Endodermal cell (in vitro differentiated cells): ENCODE measurements at places on chromosomes 11 and 22.

- peak; percentile 41 for DNase-seq
- no peaks in the 10 kb centered on the region for H3K36me3 ChIP-seq
- no peaks in the 10 kb centered on the region for H3K27me3 ChIP-seq
- H3K27ac ChIP-seq: no peak overlapping the region
- no peak overlapping the region for H3K4me3 ChIP-seq
Observed at GRCh38 chr11:118058311-118059245, 18.3 kb upstream of the TMPRSS4 start.

DNA sequence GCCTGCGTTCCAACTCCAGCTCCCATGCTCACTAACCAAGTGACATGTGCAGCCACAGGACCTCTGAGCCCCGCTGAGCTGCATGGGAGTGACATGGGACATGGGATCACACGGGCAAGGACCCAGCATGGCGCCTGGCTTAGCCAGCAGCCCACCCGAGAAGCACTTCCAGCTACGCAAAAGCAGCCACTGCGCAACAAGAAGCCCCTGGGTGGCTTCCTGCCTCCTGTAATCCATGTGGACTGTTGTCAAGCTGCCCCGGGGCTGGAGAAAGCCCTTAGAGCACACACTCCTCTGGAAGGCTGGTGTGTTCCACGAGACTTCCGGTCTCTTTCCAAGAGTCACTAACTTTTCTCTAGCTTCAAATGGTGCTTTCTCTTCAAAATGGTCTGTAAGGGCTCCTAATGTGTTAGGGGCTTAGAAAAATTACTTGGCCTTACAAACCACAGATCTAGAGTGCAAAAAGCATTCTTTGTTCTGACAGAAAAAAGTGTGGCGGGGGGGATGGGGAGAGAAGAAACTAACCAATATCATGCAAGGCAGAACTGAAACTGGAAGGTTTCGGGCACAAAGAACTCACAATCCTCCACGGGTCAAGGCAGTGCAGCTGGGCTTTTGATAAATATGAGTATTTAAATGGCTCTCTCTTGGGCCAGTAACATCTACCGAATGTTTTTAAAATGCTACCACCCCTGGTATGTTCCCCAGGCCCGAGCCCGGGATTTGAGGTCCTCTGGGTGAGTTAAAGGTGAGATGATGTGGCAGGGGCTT lies 5.5 kb downstream of the C11orf24 start:
- H3K27me3 ChIP-seq: no peaks in the 10 kb centered on the region
- H3K36me3 ChIP-seq: peaks cover 50% of the 10 kb centered on the region
- DNase-seq: no peak

GRCh38 chr11:74630043-74630442 lies 37.7 kb downstream of the POLD3 start:
- H3K36me3 ChIP-seq: peaks cover 70% of the 10 kb centered on the region
- H3K4me3 ChIP-seq: no peak overlapping the region
- H3K4me1 ChIP-seq: no peaks in the 10 kb centered on the region
- no peaks in the 10 kb centered on the region for H3K27me3 ChIP-seq
- no peak for DNase-seq

DNA sequence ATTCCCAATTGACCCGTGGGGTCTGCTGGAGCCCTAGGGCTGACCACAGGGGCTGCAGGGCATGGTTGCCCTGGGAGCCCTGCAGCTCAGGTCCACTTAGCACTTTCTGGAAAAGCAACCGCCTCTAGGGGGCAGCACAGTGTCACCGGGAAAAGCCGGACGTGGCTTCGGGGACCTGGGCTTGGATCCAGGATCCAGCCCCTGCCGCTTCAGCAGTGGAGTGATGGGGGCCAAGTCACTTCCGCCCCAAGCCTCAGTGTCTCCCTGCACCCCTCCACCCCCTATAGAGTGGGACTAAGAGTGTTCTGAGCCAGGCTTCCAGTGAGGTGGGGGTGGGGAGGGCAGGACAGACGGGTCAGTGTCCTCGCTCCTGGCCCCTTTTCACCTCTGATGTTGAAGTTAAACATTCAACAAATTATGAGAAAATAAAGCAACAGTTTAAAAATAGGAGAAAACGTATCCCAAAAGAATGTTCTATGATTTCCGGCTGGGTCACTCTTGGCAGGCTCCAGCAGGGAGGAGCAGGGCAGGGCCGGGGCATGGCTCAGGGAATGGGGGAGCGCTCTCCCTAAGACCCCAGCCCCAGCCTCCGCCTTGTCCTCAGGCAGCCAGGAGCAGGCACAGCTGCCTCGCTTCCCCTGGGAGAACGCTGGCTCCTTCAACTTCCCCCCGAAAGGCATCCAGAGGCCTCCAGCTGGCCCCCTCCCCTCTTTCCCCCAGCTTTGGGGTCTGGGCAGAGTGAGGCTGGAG lies 96.5 kb upstream of the FGF3 start:
- H3K36me3 ChIP-seq: no peaks in the 10 kb centered on the region
- H3K4me1 ChIP-seq: no peaks in the 10 kb centered on the region
- H3K27ac ChIP-seq: no peak overlapping the region

DNA sequence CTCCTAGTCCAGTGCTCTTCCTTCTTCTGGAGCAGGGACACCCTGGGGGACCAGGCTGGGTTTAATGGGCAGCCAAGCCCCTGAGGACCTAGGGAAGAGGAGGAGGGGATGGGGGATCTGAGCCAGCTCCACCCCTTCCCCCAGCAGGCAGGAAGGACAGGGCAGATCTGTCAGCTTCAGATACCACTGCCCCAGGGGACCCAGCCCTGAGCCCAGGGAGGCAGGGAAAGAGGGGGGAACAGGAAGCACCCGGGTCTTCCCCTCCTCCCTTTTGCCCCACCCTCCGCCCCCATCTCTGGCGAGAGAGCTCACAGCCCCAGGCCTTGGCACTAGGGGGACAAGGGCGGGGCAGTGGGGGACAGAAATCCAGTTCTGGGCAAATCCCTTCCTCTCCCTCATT lies 11.7 kb upstream of the SOX10 start:
- H3K4me1 ChIP-seq: peaks cover 4% of the 10 kb centered on the region

DNA sequence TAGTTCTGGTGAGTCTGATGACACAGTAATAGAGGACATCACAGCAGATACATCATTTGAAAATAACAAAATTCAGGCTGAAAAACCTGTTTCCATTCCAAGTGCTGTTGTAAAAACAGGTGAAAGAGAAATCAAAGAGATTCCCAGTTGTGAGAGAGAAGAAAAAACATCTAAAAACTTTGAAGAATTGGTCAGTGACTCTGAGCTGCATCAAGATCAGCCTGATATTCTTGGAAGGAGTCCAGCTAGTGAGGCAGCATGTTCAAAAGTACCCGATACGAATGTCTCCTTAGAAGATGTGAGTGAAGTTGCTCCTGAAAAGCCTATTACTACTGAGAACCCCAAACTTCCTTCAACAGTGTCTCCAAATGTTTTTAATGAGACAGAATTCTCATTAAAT lies 38.7 kb downstream of the RTN3 start:
- H3K27me3 ChIP-seq: no peaks in the 10 kb centered on the region
- peaks cover 20% of the 10 kb centered on the region for H3K36me3 ChIP-seq
- no peaks in the 10 kb centered on the region for H3K4me1 ChIP-seq
- H3K27ac ChIP-seq: no peak overlapping the region
- no peak for DNase-seq
- no peak overlapping the region for H3K4me3 ChIP-seq

DNA sequence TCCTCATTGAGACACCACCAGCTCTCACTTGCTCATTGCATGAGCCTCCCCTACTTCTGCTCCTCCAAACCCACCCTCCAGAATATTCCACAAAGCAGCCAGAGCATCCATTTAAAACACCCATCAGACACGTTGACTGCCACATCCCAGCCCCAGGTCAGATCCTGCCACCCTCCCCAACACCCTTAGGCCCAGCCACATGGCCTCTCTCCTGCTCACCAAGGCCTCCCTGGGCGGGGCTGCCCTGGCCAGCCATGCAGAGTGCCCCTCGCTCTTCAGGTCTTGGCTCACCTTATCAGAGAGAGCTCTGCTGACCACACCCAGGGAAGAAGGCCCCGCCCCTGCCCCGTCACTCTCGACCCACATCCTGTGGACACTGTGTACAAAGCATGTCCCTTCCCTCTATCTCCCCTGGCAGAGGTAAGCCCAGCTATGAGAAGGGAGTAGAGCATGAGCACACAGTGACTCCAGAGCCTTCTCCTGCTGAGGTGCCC lies 106.8 kb downstream of the MICAL3 start:
- DNase-seq: no peak
- no peak overlapping the region for H3K4me3 ChIP-seq
- H3K27ac ChIP-seq: no peak overlapping the region
- H3K4me1 ChIP-seq: peaks cover 9% of the 10 kb centered on the region
- H3K36me3 ChIP-seq: no peaks in the 10 kb centered on the region
- H3K27me3 ChIP-seq: no peaks in the 10 kb centered on the region

- peaks cover 11% of the 10 kb centered on the region for H3K36me3 ChIP-seq
- no peaks in the 10 kb centered on the region for H3K27me3 ChIP-seq
- H3K4me1 ChIP-seq: no peaks in the 10 kb centered on the region
- no peak for DNase-seq
Observed at GRCh38 chr11:33753304-33753967, 17.2 kb upstream of the CD59 start.

GRCh38 chr11:122737951-122738693 lies 82.6 kb downstream of the UBASH3B start:
- no peak for DNase-seq
- peaks cover 15% of the 10 kb centered on the region for H3K27me3 ChIP-seq
- no peak overlapping the region for H3K4me3 ChIP-seq
- peaks cover 5% of the 10 kb centered on the region for H3K4me1 ChIP-seq
- no peak overlapping the region for H3K27ac ChIP-seq

GRCh38 chr11:77035039-77035438 lies 841 bp downstream of the B3GNT6 start:
- no peak for DNase-seq
- H3K4me3 ChIP-seq: no peak overlapping the region
- peaks cover 19% of the 10 kb centered on the region for H3K27me3 ChIP-seq

- H3K4me1 ChIP-seq: peaks cover 3% of the 10 kb centered on the region
- no peak overlapping the region for H3K27ac ChIP-seq
- peaks cover 8% of the 10 kb centered on the region for H3K27me3 ChIP-seq
- no peaks in the 10 kb centered on the region for H3K36me3 ChIP-seq
Observed at GRCh38 chr11:32153747-32154146, 62.9 kb downstream of the RCN1 start.

DNA sequence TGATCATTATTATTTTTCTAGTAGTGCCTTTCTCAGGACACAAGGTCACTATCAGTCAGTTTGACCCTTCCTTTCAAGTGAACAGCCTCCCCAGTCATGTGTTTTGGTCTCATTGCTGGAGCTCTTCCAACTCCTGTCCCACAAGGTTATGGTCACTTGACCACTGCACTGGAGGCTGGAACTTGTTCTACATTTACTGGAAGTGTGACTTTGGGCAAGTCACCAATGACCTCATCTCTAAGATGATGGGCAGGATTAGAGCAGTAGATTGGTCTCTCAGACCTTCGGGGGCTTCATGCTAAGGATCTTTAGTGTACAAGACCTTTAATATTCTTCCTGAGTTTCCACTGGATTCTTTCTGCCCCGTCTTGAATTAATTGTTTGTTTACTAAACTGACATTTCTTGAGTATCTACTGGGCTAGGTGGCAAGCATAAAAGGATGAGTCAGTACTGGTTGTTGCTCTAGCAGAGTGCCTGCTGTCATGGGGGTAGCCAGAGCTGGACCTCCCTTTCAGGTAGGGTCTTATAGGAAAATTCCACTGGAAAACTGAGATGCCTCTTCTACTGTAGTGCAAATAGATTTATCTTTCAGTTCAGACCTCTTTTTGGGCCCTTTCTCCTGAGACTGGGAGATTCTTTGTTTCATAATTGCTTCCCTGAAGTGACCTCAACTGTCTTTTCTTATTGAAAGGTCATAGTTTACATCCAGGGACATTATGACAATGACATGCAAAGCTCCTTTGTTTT lies 106.8 kb downstream of the GRAMD1B start:
- H3K27ac ChIP-seq: no peak overlapping the region
- H3K4me3 ChIP-seq: no peak overlapping the region
- peaks cover 8% of the 10 kb centered on the region for H3K36me3 ChIP-seq
- no peaks in the 10 kb centered on the region for H3K4me1 ChIP-seq

DNA sequence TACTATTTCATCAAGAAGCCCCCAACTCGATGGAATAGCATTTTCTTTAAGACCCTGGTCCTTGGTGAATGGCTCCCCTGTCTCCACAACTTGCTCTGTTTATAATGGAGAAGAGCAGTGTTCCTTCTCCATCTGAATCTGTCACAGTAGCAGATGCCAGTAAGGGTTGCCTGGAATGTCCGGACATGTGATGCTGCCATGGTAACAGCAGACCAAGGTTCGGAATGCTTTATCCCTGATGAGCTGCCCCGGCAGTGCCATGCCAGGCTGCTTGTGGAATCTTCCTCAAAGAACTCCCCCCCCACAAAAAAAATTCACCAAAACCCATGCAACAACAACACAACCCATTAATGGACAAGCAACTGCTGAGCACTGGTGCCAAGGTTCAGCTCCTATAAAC lies 72.5 kb downstream of the KCNC1 start:
- H3K27ac ChIP-seq: peak overlapping the region; percentile 52
- H3K36me3 ChIP-seq: no peaks in the 10 kb centered on the region
- DNase-seq: no peak
- no peaks in the 10 kb centered on the region for H3K4me1 ChIP-seq
- H3K27me3 ChIP-seq: no peaks in the 10 kb centered on the region
- H3K4me3 ChIP-seq: no peak overlapping the region

- no peak for DNase-seq
- peak overlapping the region; percentile 85 for H3K27ac ChIP-seq
- H3K4me3 ChIP-seq: peak overlapping the region; percentile 96
- no peaks in the 10 kb centered on the region for H3K4me1 ChIP-seq
Observed at GRCh38 chr11:73759610-73760134, 1.2 kb downstream of the RAB6A start.

- H3K27me3 ChIP-seq: no peaks in the 10 kb centered on the region
- peaks cover 3% of the 10 kb centered on the region for H3K36me3 ChIP-seq
- H3K4me1 ChIP-seq: peaks cover 7% of the 10 kb centered on the region
Observed at GRCh38 chr11:118530683-118531596, at the start of gene TMEM25. Gene TMEM25 (plus strand): TSS chr11:118531192. CDS start chr11:118531802, 610 bp downstream.

GRCh38 chr22:28413612-28414399 lies 265.8 kb downstream of the TTC28 start:
- H3K27me3 ChIP-seq: no peaks in the 10 kb centered on the region
- H3K36me3 ChIP-seq: no peaks in the 10 kb centered on the region
- no peaks in the 10 kb centered on the region for H3K4me1 ChIP-seq

DNA sequence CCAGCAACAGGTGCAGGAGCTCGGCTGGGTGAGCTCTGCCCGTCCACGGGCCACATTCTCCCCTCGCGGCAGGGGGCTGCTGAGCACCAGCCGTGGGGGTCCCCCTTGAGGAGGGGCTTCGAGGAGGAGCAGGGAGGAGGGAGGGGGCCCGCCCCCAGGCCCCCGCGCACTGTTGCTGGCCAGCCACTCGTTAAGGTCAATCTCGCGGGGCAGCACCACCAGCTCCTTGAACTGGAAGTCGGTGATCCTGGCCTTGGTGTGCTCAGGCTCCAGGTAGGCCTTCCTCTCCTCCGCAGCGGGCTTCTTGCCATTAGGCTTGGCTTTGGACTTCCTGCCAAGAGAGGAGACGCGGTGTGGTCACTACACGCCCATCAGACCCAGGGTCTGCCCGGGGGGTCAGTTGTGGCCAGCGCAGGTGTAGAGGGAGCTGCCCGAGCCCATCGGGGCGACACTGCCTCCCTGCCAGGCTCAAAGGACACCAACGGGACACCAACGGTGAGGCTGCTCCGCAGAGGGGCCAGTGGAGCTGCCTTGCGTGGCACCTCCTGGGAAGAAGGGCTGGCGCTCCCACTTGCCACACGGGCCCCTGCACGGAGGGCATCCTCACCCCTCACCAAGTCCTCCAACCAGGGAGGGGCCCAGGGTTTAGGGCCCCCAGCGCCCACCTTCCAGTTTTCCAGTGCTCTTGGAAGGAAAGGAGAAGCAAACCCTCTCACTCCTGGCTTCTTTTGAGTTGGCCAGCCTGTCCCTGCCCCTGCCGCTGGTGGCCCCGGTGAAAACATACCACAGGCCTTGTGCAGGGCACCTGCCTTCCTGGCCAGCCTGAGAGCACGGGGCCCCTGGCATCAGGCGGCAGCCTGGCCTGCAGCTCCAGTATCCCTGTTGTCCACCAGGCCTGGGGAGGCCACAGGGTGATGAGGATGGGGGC lies 5.8 kb downstream of the MOB2 start:
- no peak for DNase-seq
- no peak overlapping the region for H3K4me3 ChIP-seq
- H3K27me3 ChIP-seq: no peaks in the 10 kb centered on the region
